ENCODE measurements at places on chromosomes 2 and 18. TPM values are rescaled to one million over a fixed set of nuclear protein-coding genes. Genes with fewer than 3 reads are reported as not detected.

KCNS3 gene
- 5.2 TPM for total RNA-seq

FAM161A gene
- 7.2 TPM for total RNA-seq

RBMS1 gene
- total RNA-seq = 38.7 TPM

PARD6G gene
- 3.4 TPM for total RNA-seq

GLB1L gene
- total RNA-seq = 2.3 TPM

SPC25 gene
- total RNA-seq = 28.1 TPM

CD302 gene
- total RNA-seq = 4.4 TPM

GRCh38 chr18:57587098-57587661, 678 bp upstream of the FECH start:
- DNase-seq = no peak

DNA sequence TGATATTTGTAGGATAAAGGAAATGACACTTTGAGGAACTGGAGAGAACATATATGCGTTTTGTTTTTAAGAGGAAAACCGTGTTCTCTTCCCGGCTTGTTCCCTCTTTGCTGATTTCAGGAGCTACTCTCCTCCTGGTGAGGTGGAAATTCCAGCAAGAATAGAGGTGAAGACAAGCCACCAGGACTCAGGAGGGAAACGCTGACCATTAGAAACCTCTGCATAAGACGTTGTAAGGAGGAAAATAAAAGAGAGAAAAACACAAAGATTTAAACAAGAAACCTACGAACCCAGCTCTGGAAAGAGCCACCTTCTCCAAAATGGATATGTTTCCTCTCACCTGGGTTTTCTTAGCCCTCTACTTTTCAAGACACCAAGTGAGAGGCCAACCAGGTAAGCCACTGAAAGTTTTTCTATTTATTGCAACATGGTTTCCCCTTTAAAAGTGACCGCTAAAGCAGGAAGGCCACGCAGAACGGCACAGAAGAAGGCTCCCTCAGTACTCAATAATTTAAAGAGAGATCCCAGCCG, 735 bp downstream of the NRP2 start:
- DNase-seq = no peak

GRCh38 chr18:63511285-63511684, 30.9 kb upstream of the SERPINB12 start:
- DNase-seq = peak; percentile 23

GRCh38 chr18:55085557-55086285, 126.5 kb upstream of the CCDC68 start:
- no peak for DNase-seq

DNA sequence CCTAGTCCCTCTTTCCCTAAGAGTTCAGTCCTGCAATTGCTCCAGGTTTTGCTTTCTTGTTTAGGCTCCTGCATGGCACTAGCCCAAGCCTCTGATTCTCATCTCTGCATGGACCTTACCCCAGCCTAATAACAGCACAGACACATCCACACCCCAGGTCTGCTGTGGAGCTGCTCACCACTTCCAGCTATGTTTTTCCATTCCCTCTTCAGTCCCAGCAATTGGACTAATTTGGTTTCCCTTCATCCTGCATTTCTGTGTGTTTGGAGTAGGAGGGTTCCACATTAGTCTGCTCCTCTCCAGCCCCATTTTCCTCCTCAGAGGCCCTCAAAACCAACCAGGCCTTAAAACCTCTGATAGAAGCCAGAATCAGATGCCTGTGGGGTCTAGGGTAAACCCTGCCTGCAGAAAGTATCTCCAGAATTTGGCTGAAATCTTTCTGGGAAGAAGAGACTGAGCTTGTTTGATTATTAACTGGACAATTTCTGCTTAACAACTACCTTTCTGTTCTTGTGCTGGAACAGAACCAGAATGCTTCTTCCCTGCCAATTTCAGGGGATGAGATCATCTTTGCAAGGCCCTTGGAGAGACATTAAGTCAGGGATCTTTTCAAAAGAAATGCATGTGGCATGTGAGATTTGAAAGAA, 95.9 kb downstream of the GFPT1 start:
- peak; percentile 53 for DNase-seq

DNA sequence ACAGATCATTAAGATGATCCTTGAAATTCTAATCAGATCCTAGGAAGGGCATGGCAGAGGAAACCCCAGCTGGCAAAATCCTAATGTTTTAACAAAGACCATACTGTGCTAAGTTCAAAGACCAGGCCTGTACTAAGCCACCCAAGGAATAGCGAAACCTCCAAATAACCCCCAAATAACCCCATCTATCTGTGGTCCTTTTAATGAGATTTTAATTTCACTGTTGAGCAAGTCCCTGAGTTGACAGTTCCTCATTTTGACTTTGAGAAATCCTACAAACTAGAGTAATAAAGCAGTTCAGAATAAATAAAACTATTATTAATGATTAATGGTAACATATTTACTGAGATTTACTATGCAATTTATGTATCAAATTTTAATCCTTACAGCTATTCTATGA, 259.8 kb downstream of the STK39 start:
- DNase-seq = no peak

DNA sequence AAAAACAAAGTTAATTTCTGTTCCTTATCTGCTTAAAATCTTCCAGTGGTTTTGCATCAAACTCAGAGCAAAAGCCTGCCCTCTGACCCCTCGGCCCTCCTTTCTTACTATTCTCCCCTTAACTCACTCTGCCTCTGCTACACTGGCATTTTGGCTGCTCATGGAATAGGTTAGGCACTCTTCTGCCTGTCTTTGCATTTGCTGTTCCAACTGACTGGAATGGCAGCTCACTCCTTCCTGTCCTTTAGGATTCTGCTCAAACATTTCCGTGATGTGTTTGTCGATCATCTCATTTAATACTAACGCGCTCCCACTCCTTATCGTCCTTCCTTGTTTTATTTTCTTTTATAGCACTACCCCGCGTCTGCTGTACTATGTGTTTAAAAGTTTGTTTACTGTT, 815 bp downstream of the CEBPZ start:
- no peak for DNase-seq

GRCh38 chr2:47905386-47906156, 727 bp downstream of the FBXO11 start:
- peak; percentile 75 for DNase-seq

DNA sequence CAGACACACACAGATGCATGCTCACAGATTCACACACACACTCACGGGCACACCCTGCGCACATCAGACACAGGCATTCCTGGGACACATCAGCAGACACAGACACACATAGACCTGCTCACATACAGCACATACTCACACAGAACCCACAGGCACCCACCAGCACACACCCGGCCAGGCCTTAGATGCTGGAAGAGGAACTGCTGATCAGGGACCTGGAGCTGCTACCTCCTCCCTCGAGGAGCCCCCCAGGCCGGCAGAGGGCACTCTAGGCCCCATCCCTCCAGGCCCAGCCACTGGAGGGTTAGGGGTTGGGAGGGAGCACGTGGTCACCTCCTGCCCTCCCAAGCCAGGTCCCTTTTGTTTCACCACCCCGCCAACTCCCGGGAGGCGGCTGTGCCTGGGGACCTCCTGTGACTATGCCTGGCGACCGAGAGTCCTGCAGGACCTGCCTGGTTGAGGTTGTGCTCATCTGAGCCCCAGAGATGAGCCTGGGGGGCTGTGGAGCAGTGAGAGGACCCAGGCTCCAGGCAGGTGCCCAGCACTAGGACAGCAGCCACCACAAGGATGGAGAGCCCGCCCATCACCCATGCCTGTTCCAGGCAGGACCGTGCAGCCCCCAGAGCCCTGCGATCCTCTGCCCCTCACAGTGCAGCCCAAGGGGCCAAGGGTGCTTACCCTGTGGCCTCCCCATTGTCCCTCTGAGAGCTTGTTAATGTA, 21.0 kb upstream of the PTMA start:
- DNase-seq = peak; percentile 70

- no peak for DNase-seq
Measured at GRCh38 chr2:227504700-227505099, 32.7 kb downstream of the AGFG1 start.

GRCh38 chr2:101145406-101145805, 5.8 kb downstream of the TBC1D8 start:
- peak; percentile 72 for DNase-seq
